Retinal pigment epithelial cell (primary cell): ENCODE measurements at places on chromosomes 5 and 9.

DNA sequence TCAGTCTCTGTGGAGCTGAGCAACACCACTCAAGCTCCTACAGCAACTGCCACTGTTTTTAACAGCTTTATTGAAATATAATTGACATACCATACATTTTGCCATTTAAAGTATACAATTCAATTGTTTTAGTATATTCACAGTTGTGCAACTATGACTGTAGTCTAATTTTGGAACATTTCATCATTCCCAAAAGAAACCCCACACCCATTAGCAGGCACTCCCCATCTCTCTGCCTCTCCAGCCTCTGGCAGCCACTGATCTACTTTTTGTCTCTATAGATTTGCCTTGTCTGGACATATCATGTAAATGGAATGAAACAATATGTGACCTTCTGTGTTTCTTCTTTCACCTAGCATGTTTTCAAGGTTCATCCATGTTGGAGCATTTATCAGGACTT is 43.5 kb downstream of the RUSC2 start:
- DNase-seq = no peak

DNA sequence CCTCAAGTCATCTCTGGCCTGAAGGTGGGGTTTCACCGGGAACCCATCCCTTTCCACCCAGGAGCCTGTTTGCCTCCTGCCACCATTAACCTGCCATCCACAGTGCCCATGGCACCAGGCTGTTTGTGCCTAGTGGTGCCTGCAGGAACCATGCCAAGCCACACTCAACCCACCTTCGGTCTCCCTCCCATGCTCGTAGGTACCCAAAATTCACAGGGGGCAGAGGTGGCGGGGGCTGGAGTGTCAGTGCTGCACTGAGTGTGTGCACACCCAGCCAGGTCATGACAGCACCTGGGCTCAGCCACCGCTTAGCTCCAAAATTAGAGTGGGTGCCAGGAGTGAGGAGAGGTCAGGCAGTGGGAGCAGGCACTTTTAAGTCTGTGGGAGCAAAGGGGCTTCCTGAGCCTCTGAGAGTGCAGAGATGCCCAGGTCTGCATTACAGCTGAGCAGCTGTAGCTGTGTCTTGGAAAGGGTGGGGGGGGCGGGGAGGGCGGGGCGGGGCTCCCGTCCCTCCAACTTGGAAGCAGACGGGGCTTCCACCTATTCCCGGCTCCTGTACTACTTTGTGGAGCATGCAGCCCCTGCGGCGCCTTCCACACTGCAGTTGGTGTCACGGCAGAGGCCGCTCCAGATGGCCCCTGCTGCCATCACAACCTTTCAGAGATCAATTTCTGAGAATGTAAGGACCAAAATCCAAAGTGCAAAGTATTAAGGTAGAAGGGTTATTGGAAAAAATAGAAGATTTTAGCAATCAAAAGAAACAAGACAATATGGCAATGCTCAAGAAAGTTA is 2396.8 kb upstream of the C9orf72 start:
- no peak for DNase-seq

GRCh38 chr5:179864686-179865085 is 6.1 kb upstream of the MRNIP start:
- DNase-seq = no peak

- no peak for DNase-seq
These were observed 712.8 kb upstream of the CDH10 start for GRCh38 chr5:25357605-25358004.

- no peak for DNase-seq
These were observed 9.7 kb upstream of the SREK1 start for GRCh38 chr5:66134407-66134861.

DNA sequence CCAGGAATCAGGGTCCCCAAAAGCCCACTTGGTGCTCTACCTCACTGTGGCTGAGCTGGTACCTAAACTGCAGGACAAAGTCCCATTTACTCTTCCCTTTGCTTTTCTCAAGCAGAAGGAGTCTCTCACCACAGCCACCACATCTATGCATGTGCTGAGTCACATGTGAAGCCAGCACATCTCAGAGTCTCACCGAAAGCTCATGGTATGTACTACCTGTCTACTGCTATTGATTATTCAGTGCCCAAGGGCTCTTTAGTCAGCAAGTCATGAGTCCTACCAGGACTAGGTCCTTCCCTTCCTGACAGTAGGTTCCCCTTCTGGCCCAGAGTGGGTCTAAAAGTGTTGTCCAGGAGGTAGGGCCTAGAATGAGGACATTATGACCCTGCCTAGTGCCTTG is 130.7 kb upstream of the NTRK2 start:
- DNase-seq = no peak

DNA sequence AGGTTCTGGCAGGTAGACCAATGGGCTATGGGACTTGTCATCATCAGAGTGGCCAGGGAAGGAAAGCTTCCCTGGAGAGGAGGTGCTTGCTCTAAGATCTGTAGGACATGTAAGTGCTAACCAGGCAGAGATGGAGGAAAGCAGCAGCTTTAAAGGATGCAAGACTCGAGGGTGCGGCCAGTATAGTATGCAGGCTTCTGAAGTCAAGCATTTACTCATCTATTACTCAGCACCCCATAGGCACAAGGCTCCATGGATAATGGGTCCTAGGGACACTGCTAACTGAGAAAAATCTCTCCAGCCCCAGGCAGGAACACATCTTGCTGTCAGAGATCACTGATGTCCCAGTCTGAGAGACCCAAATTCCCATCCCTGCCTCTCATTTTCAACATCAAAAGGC is 49.7 kb downstream of the WWC1 start:
- no peak for DNase-seq

- no peak for DNase-seq
These were observed 14.3 kb upstream of the MARCHF6 start for GRCh38 chr5:10339058-10339811.

GRCh38 chr9:82920154-82920553 is 142.8 kb downstream of the RASEF start:
- DNase-seq = no peak

GRCh38 chr5:116032094-116032517 is at the start of gene ARL14EPL:
ARL14EPL (plus strand) TSS chr5:116032472; CDS start chr5:116051466, 18,994 bp downstream.
- peak; percentile 94 for DNase-seq

DNA sequence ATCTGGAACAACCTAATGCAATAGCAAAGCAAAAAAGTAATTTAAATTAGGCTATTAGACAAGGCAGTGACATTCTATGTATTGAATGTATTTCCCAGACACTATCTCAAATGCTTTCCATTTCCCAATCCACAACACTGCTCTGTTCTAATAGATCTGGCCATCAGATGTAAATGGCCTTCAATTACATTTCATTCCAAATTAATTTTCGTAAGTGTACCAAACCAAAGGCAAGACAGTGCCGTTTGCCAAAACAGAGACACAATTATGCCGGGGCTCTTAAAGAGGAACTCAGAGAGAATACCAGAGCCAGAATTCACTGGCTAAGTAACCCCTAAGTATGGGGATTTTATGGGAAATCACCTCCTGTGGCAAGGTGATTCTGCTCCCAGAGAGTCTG is 63.1 kb downstream of the GNAQ start:
- no peak for DNase-seq

- DNase-seq = no peak
These were observed 172.0 kb downstream of the ROR2 start for GRCh38 chr9:91778031-91778430.

GRCh38 chr9:2624051-2624682 is 2.6 kb downstream of the VLDLR start:
- no peak for DNase-seq

DNA sequence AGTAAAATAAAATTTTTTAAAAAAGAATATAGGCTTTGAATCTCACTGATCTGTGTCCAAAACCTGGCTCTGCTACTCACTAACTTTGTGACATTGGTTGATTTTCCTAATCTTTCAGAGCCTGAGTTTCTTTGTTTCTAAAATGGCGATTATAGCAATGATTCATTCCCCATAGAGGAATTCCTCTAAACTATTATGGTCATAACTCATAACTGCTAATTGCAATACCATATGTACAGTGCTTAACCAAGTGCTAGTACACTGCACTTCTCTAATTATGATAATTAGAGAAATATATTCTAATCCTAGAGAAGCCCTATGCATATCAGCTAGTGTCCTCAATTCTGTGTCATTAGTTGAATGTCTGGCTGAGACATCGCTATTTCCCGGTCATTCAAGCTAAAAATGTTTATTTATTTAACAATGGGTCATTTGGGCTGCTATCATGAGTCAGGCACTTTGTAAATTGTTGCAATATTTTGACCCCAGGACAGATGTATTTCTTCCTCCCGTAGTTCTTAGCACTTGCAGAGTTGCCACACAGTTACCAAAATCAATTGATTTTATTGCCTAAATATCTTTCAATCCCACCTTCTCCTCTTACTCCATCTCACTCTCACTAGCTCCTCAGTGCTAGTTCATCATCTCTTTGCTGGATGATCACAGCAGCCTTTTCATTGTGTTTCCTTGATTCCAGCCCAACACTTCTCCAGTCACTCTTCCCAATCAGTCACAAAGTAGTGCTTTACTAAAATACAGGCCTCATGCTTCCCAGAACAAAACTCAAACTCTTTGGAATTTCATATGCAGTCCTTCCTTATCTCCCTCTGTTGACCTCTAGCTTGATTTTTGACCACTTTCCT is 200.9 kb upstream of the PAPPA start:
- DNase-seq = no peak

- DNase-seq = no peak
These were observed 123.0 kb downstream of the C9orf50 start for GRCh38 chr9:129497813-129498450.

DNA sequence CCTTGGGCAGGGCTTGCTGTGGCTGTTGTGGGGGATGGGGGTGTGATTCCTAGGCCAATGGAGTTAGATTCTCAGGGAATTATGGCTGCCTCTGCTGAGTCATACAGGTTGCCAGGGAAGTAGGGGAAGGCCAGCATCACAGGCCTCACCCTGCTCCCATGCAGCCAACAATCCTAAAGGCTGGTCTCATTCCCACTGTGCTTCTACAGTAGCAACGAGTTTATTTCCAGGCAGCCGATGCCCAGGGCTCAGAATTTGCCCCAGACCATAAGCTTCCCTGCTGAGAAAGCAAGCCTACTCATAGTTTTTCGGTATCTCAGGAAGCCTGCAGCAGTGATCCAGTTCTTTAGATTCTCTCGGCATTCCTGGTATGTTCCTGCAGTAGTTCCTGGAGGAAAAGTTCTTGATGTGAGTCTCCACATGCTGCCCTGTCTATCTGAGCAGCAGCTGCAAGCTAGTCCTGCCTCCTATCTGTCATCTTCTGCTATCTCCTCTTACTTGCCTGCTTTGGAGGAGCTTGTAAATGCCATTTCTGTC is 59.3 kb upstream of the SELENOP start:
- DNase-seq = no peak

- no peak for DNase-seq
These were observed 18.0 kb downstream of the ITGA2 start for GRCh38 chr5:53006911-53007890.

GRCh38 chr5:127660047-127660733 is 11.3 kb downstream of the CTXN3 start:
- no peak for DNase-seq

GRCh38 chr9:114852050-114852594 is 46.3 kb upstream of the TNFSF15 start:
- no peak for DNase-seq

DNA sequence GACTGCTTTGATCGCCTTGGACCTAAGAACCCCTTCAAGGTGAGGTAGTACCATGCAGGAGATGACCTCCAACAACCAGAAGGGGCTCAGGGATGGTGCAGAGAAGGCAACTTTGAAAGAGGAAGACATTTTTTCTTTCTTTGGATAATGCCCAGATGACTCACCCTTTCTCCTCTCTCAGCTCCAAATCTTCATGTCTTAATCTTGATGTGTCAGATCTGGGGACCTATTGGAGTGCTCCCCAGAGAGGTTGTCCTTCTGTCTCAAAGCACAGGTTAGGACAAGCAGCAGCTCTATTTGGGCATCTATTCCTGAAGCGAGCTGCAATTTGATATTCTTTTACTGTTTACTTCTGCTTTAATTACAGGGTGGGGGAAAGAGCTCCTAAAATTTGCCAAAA is 229.9 kb upstream of the MAP3K1 start:
- DNase-seq = no peak

- no peak for DNase-seq
These were observed 104.9 kb downstream of the FEM1C start for GRCh38 chr5:115439639-115440038.

DNA sequence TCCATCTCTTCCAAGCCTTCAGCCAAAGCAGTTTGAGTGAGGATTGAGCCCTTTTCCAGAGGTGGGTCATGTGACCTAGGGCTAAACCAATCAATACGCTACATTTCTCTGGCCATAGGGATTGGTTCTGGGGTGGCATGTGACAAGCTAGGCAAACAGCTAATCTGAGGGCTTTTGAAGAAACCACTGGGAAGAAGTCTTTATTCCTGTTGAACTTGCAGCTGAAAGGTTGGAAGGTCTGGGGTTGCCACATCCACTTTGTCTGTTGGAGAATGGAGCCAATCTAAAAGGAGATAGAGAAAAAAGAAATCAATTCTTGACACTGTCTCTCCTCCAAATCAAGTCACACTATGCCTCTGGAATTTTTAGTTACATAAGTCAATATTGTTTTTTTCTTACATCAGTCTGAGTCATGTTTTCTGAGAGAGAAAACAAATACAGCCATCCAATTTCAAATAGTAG is 637.8 kb upstream of the WWC1 start:
- DNase-seq = no peak

GRCh38 chr5:2141254-2142000 is 258.7 kb upstream of the IRX4 start:
- DNase-seq = no peak

- DNase-seq = no peak
These were observed 56.7 kb downstream of the DAPK1 start for GRCh38 chr9:87554171-87554910.

- DNase-seq = no peak
These were observed 655 bp downstream of the TOR4A start for GRCh38 chr9:137278061-137278701.

GRCh38 chr9:114259798-114260523 is 62.9 kb upstream of the ORM1 start:
- DNase-seq = no peak

DNA sequence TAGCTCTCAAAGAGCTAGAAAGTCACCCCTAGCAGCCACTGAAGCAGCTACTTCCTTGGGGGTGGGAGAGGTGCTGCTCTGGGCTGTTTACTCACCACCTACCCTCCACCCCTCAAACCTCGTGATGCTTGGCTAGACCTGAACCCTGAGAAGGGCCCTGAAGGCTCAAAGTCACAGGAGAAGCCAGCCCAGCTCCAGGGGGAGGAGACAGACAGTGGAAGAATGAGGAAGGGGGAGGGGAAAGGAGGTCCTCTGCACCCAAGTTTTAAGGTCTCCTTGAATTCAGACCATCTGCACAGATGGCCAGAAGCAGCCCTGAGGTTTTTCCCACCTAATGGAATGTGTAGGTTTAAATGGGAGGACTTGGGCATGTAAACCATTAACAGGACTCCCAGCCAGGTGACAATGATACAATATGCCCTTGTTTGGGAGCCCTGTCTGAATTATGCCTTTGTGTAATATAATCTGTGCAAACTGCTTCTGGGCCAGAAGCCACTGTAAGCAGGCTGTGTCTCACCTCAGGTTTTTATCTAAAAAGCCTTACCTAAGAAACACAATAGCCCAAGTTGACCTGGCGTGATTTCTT is 180.5 kb downstream of the PIK3R1 start:
- DNase-seq = no peak

- no peak for DNase-seq
These were observed 7.9 kb upstream of the SYK start for GRCh38 chr9:90793729-90794128.

GRCh38 chr5:56451742-56452141 is 218.6 kb upstream of the ANKRD55 start:
- DNase-seq = no peak
